Parietal lobe (tissue), 2 donors: ENCODE measurements at places on chromosomes 12 and 14. TPM values are rescaled to one million over a fixed set of nuclear protein-coding genes. Genes with fewer than 3 reads are reported as not detected.

The TC2N gene
- 5.6 TPM for total RNA-seq

The INSM2 gene
- total RNA-seq = not detected

The BCL11B gene
- total RNA-seq = 48.5 TPM

The ARHGEF40 gene
- 20.7 TPM for total RNA-seq

The KCNK10 gene
- total RNA-seq = 18.2 TPM

The SMIM41 gene
- total RNA-seq = not detected

The RHOJ gene
- 7.2 TPM for total RNA-seq

The PRPH gene
- 2.2 TPM for total RNA-seq

The TSFM gene
- 24.1 TPM for total RNA-seq

The ADGRD1 gene
- total RNA-seq = 4.1 TPM

The PCED1B gene
- 1.3 TPM for total RNA-seq

The LRP1-AS gene
- not detected for total RNA-seq

The SMCO2 gene
- 2.2 TPM for total RNA-seq

The CMA1 gene
- not detected for total RNA-seq

The ASCL1 gene
- total RNA-seq = 15.0 TPM

The CLECL1 gene
- not detected for total RNA-seq

The OVCH1 gene
- 2.5 TPM for total RNA-seq

The CCDC177 gene
- 8.8 TPM for total RNA-seq

The KRT6A gene
- not detected for total RNA-seq

The CISTR gene
- not detected for total RNA-seq

The BDKRB1 gene
- not detected for total RNA-seq

The RNF212B gene
- total RNA-seq = not detected

The TAS2R10 gene
- total RNA-seq = 15.0 TPM

The EDDM3A gene
- total RNA-seq = not detected

The RFX4 gene
- total RNA-seq = 9.4 TPM

The LPAR5 gene
- total RNA-seq = 0.94 TPM

The KCNA1 gene
- 3.1 TPM for total RNA-seq

The PLA2G1B gene
- total RNA-seq = not detected

The GCH1 gene
- total RNA-seq = 2.8 TPM

The MYF6 gene
- not detected for total RNA-seq

The KRT74 gene
- not detected for total RNA-seq

The GOLGA3 gene
- total RNA-seq = 64.2 TPM

The PRB2 gene
- total RNA-seq = not detected

The KRT78 gene
- total RNA-seq = not detected
